SHP77 treated with DMSO at 0.1 percent for 48 hours (cell line): ENCODE measurements at places on chromosomes 6 and 20.

GRCh38 chr6:124956018-124956417 is 6.2 kb upstream of the RNF217 start:
- DNase-seq = no peak

DNA sequence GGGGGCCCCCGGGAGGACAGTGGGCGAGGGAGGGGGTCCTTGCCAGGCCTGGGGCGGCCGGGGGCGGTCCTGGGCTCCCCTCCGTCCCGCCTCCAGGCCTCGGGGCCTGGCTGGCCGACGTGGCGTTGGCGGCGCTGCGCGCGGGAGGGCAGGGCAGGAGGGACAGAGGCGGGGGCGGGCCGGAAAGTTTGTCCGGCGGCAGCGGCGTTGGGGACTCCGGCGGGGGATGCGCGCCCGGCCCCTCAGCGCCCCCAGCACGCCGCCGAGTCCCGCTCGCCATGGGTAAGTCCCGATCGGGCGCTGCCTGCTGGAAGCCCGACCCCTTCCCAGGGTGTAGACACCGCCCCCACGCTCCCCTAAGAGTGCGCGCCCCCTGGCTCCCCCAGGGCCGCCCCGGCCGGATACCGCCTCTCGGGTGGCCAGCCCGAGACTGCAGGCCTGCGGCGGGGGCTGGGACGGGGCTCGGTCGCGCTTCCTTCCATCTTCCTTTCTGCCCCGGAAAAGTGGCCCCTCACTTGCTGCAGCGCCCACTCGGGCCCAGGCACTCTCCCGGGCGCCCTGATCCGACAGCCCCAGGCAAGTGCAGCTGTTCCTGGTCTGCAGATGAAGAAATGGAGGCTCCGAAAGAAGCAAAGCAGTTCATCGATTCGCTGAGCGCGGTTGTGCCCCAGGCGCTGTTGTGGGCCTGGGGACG is at the start of gene SLC2A10:
SLC2A10 (plus strand) TSS at position 191 of the 694 bp plus-strand sequence; CDS start at position 279, 88 bp downstream.
- no peak for DNase-seq

- DNase-seq = no peak
Measured at GRCh38 chr20:33531047-33531877, 41.4 kb downstream of the CBFA2T2 start.

GRCh38 chr6:158789115-158789917 is 29.9 kb downstream of the EZR start:
- no peak for DNase-seq

DNA sequence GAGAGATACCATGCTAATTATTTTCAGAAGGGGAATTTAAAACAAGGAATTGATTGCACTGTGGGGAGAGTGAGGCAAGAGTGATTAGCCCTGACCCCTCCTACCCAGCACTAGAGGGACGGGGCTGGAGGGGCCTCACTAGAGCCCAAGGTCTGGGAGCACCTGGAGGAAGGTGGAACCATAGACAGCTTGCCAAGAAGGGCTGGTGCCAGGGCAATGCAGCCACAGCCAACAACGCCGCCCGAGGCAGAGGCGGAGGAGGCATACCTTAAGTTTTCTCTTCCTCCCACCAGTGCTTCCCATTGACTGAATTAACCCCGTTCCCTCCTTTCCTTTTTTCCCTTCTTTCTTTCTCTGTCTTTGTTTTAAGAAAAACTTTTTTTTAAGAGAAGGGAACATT is 40.0 kb downstream of the IYD start:
- no peak for DNase-seq
